ENCODE measurements at places on chromosomes 4 and X. TPM values are rescaled to one million over a fixed set of nuclear protein-coding genes. Genes with fewer than 3 reads are reported as not detected.

Gene ABCB7
- 14.4 TPM for polyA plus RNA-seq

DNA sequence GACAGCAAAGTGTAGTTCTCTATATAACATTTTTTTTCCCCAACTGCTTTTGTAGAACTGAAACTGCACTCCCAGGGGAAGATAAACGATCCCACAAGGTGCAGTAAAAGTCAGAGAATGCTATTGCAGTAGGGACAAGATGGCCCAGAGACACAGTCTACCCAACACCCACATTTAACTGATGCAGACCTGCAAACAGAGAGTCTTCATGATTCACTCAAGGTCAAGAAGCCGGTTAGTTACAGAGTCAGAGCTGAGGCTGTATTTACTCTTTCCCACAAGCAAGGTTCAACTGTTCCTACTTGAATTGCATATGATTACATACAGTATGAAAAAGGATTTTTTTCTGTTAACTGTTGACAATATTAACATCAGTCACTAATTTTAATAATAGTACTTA lies 654.6 kb downstream of the IL1RAPL1 start:
- no peaks in the 10 kb centered on the region for H3K36me3 ChIP-seq
- H3K4me1 ChIP-seq = no peaks in the 10 kb centered on the region
- H3K4me3 ChIP-seq = no peak overlapping the region
- no peaks in the 10 kb centered on the region for H3K27me3 ChIP-seq

DNA sequence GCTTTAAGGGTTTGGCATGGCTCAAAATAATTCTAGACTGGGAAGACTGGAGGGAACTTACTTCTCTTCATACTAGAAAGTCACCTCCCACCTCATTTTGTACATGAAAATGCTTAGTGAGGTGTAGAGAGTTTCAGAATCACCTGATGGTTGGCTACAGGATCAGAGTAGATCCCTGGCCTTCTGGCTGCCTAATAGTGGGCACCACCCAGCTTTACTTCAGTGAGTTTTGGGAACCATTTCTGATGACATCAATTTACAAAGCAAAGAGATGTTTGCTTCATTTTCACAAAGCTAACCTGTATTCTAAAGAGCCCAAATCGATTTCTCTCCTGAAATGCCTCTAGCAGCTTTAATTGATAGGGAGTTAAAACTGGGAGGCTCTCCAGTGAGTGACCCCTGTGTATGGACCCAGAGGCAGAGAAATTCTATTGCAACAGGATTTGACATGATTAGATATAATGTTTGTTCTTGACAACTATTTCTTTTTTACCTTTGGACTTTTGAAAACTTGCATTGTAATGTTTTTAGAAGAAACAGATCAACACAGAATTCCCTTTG lies 180.5 kb downstream of the PTTG2 start:
- no peak for DNase-seq
- H3K4me3 ChIP-seq = no peak overlapping the region
- H3K27me3 ChIP-seq = no peaks in the 10 kb centered on the region
- no peak overlapping the region for H3K27ac ChIP-seq
- H3K36me3 ChIP-seq = peaks cover 40% of the 10 kb centered on the region

Gene AVPR2
- polyA plus RNA-seq = 7.5 TPM

- peak overlapping the region; percentile 62 for H3K4me3 ChIP-seq
- DNase-seq = no peak
- peak overlapping the region; percentile 92 for H3K27ac ChIP-seq
- H3K4me1 ChIP-seq = peaks cover 29% of the 10 kb centered on the region
Measured at GRCh38 chrX:154749856-154750255, 1.0 kb downstream of the GAB3 start.

DNA sequence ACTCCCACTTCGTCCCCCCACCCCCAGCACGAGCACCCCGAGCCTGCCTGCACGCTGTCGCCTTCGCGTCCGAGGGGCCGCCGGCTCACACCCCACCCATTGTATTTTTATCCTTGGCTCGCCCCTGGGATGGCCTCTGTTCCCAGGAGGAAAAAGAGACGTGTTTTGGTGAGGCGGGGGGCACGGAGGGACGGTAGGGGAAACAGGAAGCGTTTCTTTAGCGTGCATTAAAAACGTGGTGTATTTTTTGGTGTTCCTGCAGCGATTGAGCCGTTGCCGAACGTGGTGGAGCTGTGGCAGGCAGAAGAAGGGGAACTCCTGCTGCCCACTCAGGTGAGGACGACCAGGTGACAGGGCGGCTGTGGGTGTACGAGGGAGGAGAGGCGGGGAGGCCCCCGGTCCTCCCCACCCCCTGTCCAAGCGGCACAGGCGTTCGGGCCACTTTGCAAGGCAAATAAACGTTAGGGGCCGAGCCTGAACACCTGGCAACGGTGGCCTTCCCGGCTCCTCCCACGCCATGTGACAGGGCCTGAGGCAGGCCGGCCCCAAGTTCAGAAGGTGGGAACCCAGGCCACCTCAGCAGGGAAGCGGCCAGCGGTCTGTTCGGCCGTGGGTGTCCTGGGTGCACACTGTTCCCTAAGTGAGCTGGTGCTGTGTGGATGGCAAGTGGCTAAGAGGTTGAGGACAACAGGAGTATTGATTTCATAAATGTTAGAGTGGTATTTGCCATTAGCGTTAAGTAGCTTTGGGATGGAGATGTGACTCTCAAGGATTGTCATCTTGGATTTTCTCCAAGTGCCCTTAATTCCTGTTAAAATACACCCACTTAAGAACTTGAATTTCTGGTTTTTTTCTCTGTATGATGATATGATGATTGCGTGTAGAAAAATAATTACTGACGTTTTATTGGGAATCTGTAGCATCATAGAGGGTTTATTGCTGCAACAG lies 1.1 kb downstream of the TMEM131L start:
- H3K4me3 ChIP-seq = peak overlapping the region; percentile 86
- H3K27me3 ChIP-seq = no peaks in the 10 kb centered on the region
- H3K27ac ChIP-seq = peak overlapping the region; percentile 81
- H3K4me1 ChIP-seq = peaks cover 47% of the 10 kb centered on the region
- DNase-seq = peak; percentile 51

Gene TKTL2
- not detected for polyA plus RNA-seq

DNA sequence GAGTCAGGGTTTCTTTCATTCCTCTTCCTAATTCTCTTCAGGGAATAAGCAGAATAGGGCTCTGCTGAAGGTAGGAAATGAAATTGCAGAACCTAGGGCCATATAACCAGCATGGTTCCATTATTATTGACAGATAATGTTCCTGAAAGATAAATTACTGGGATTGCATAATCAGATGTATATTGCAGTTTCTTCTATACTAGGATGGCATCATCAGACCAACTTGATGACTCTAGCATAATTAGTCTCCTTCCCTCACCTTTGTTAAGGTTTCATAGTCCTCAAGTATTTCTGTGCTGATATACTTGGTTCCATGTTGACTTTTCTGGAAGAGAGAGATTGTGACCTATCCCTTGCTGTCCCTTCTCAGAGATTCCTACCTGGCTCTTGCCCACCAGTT lies 492.3 kb upstream of the LCORL start:
- no peak overlapping the region for H3K4me3 ChIP-seq
- no peak overlapping the region for H3K27ac ChIP-seq
- H3K27me3 ChIP-seq = no peaks in the 10 kb centered on the region
- DNase-seq = no peak

DNA sequence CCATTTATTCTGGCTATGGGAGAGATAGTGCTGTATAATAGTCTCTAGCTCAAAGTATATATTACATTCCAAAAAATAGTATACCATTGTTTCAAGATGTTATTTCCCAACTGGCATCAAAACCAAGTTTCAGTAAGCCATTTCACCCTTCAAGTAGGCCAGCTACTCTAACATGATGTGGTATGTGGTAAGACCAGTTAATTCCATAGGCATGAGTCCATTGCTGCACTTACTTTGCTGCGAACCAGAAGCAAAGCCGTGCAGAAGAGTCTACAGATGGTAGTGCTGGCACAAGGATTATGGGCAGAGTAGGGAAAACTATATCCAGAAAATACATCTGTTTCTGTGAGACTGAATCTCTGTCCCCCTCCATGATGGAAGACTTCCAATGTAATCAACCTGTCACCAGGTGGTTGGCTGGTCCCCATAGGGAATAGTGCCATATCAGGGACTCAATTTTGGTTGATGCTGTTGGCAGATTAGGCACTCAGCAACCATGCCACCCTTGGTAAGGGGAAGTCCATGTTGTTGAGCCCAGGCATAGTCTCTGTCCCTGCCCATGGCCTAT lies 49.8 kb upstream of the HSD17B10 start:
- H3K36me3 ChIP-seq = no peaks in the 10 kb centered on the region
- no peaks in the 10 kb centered on the region for H3K27me3 ChIP-seq
- no peak for DNase-seq

DNA sequence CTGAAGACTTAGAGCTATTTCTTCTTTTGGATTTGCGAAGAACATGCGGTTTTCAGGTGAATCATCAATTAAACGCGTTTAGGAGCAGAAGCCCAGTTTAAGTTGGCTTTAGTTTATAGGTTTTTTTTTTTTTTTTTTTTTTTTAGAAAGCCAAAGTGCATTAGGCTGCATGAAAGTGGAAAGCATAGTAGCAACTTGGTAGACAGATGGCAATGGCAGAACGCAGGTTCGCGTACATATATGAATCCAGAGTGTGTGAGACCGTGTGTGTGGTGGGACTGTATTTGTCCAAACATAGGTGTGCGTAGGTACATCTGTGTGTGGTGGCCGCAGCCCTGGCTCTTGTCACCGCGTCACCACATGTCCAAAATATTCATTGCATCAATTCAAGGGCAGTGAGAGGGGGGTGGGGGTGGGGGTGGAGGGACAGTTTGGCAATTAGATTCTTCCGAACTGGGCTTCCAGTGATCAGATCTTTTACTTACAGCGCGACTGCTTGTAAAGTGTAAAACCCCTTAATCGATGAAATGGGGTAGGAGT lies 901 bp downstream of the JADE1 start:
- peak overlapping the region; percentile 89 for H3K4me3 ChIP-seq
- no peaks in the 10 kb centered on the region for H3K4me1 ChIP-seq
- DNase-seq = no peak
- H3K36me3 ChIP-seq = no peaks in the 10 kb centered on the region
- H3K27ac ChIP-seq = peak overlapping the region; percentile 97

Gene TGIF2LX
- not detected for polyA plus RNA-seq

Gene KIAA1210
- polyA plus RNA-seq = 0.04 TPM

GRCh38 chrX:46812445-46812844 lies 24.4 kb upstream of the RP2 start:
- DNase-seq = no peak
- H3K4me1 ChIP-seq = no peaks in the 10 kb centered on the region
- H3K36me3 ChIP-seq = no peaks in the 10 kb centered on the region
- H3K4me3 ChIP-seq = no peak overlapping the region
- H3K27me3 ChIP-seq = peaks cover 27% of the 10 kb centered on the region

DNA sequence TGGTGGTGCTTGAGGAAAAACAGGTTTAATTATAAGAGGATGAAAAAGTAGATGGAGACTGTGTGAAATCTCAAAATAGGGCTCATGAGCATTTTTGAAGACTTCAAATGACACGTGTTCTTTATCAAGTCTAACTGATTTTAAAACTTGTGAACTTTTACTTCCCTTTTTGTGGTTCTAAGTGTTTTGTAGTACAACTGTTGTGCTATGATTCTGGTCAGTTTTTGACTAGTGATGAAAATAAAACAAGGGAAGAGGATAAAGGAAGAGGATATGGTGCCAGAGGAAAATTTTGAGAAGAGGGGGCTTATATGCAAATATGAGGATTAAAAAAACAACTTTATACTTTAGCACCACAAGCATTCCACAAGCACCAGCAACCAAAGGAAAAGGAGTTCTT lies 644.0 kb downstream of the RPA4 start:
- H3K27ac ChIP-seq = no peak overlapping the region
- DNase-seq = no peak
- no peak overlapping the region for H3K4me3 ChIP-seq
- no peaks in the 10 kb centered on the region for H3K36me3 ChIP-seq
- H3K27me3 ChIP-seq = peaks cover 10% of the 10 kb centered on the region
- peaks cover 4% of the 10 kb centered on the region for H3K4me1 ChIP-seq

DNA sequence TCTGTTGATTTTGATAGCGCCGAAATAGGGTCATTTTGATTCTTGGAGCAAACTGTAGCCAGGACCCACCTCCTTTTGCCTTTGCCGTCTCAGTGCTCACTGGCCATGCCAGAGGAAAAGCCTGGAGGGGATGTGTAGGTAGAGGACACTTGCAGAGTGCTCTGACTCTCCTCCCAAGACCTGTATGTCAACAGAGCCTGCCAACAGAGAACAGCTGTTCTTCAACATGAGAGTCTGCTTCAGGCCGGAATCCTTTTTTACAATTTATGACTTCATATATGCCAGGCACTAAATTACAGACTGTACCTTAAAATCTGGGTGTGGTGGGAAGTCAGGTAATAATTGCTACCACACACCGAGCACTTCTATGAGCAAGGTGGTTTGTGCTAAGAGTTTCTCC lies 94.2 kb downstream of the KDR start:
- DNase-seq = no peak
- no peaks in the 10 kb centered on the region for H3K36me3 ChIP-seq
- H3K27ac ChIP-seq = no peak overlapping the region
- H3K4me1 ChIP-seq = peaks cover 18% of the 10 kb centered on the region
- no peaks in the 10 kb centered on the region for H3K27me3 ChIP-seq

Gene GPR82
- 0.07 TPM for polyA plus RNA-seq

Gene ARSD
- polyA plus RNA-seq = 8.6 TPM

- no peak overlapping the region for H3K27ac ChIP-seq
- H3K4me1 ChIP-seq = no peaks in the 10 kb centered on the region
- no peaks in the 10 kb centered on the region for H3K27me3 ChIP-seq
- H3K36me3 ChIP-seq = peaks cover 73% of the 10 kb centered on the region
- DNase-seq = no peak
Measured at GRCh38 chr4:88674979-88675378, 22.6 kb downstream of the NAP1L5 start.

- no peak for DNase-seq
- no peak overlapping the region for H3K27ac ChIP-seq
- no peaks in the 10 kb centered on the region for H3K36me3 ChIP-seq
- H3K4me3 ChIP-seq = no peak overlapping the region
- peaks cover 22% of the 10 kb centered on the region for H3K4me1 ChIP-seq
Measured at GRCh38 chr4:110619463-110620247, 3.2 kb downstream of the PITX2 start.

Gene HSD17B13
- polyA plus RNA-seq = 0.23 TPM

DNA sequence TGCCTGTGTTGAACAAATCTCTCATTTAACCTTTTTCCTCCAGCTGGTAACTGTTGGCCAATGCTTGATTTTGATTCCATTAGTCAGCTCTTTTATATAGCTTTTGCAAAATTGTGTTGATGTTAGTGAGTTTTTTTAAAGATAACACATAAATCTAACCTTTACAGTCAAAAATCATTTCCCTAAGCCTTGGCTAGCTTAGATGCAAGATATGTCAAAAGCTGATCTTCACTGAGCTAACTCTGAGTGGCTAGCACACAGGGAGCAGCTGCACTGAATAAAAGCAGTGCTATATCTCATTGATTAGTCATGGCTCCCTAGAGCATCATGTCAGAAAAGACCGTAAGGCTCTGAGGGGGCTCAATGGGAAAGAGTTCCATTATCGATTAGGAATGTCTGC lies 78.7 kb downstream of the PPARGC1A start:
- no peaks in the 10 kb centered on the region for H3K4me1 ChIP-seq
- no peak for DNase-seq
- no peak overlapping the region for H3K27ac ChIP-seq

Gene TEX13C
- polyA plus RNA-seq = not detected

GRCh38 chr4:183255487-183255886 lies 64.6 kb downstream of the CLDN22 start:
- no peak overlapping the region for H3K27ac ChIP-seq
- H3K4me1 ChIP-seq = peaks cover 8% of the 10 kb centered on the region
- no peaks in the 10 kb centered on the region for H3K36me3 ChIP-seq
- no peak for DNase-seq
- H3K4me3 ChIP-seq = no peak overlapping the region
- H3K27me3 ChIP-seq = no peaks in the 10 kb centered on the region

All from heart left ventricle (tissue), 16 donors.